ENCODE measurements at places on chromosomes 6 and 20.

DNA sequence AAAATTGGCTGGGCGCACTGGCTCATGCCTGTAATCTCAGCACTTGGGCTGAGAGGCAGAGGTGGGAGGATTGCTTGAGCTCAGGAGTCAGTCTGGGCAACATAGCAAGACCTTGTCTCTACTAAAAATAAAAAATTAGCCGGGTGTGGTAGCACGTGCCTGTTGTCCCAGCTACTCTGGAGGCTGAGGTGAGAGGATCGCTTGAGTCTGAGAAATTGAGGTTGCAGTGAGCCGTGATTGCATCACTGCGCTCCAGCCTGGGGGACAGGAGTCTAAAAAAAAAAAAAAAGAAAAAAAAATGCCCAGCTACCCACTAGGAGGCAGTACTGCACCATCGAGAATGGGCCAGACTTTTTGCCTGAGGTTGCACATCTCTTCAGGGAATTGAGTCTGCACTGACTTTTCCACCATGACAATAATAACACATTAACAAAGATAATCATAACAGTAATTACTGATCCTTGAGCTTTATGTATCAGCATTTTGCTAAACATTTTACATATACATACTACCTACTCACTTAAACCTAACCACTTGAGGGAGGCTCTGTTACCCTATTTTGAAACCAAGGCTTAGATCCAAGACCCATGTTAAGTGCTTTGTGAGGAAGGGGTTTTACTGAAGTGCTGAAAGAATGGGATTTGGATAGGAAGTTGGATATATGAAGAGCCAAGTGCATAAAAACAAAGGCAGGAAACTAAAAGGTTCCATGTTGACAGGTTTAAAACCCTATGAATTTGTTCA, 21.0 kb downstream of the SRSF3 start:
- peak; percentile 72 for DNase-seq

DNA sequence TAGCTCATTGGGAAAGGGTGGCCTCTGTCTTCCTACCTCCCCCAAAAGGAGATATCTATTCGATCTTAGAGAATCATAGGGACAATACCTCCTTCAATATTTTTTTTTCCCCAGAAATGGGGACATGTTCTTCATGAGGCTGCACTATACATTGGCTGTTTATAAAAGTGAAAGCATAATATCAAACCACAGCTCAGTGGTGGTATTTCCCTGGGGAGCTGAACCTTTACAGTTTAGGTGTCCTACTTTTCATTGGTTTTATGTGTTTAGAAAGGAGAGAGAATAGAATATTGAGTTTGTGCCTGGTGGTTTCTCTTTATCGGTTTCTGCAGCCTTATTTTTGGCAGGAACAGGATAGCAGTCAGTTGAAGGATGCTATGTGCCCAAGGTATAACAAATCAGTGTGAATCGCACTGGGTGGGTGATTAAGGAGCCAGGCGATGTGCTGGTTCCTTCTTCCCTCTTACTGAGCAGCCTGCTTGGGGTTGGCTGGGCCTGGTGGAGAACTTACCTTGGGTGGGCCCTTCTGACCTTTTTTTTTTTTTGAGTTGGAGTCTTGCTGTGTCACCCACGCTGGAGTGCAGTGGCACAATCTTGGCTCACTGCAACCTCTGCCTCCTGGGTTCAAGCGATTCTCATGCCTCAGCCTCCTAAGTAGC, 25.2 kb downstream of the UST start:
- DNase-seq: no peak

GRCh38 chr6:107246972-107247615, 131.8 kb upstream of the BEND3 start:
- DNase-seq: no peak

- DNase-seq: no peak
Observed at GRCh38 chr6:22833191-22833590, 263.8 kb downstream of the HDGFL1 start.

GRCh38 chr6:38413102-38413800, 226.5 kb downstream of the BTBD9 start:
- DNase-seq: no peak

DNA sequence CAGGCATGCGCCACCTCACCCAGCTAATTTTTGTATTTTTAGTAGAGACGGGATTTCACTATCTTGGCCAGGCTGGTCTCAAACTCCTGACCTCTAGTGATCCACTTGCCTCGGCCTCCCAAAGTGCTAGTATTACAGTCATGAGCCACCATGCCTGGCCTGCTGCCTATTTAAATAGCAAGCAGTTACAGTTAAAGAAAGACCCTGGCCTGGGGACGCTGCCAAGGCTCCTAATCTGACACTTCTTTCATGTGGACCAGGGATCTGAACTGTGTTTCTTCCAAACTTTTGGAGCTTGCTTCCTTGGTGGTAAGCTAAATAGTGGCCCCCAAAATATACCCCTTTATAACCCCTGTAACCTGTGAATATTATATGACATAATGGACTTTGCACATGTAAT, 15.3 kb downstream of the PPARD start:
- DNase-seq: no peak

DNA sequence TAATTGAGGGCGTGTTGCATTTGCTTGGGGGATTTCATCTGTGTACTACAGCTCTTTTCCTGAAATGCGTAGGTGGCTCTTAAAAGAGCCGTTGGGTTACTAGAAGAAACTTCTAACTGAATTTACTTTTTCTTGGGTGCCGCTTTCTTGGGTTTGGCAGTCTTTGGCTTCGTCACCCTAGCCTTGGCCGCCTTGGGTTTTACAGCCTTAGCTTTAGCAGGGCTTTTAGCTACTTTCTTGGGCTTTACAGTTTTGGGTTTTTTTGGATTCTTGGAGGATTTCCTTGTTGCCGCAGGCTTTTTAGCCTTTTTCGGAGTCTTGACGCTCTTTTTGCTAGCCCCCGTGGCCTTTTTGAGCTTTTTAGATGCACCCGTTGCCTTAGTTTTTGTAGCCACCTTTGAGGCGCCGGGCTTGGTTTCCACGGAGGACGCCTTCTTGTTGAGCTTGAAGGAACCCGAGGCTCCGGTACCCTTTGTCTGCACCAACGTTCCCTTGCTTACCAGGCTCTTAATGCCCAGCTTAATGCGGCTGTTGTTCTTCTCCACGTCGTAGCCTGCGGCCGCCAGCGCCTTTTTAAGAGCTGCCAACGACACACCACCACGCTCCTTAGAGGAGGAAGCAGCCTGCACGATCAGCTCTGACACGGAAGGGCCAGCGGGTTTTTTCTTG, 54.5 kb downstream of the TRIM38 start:
- no peak for DNase-seq

DNA sequence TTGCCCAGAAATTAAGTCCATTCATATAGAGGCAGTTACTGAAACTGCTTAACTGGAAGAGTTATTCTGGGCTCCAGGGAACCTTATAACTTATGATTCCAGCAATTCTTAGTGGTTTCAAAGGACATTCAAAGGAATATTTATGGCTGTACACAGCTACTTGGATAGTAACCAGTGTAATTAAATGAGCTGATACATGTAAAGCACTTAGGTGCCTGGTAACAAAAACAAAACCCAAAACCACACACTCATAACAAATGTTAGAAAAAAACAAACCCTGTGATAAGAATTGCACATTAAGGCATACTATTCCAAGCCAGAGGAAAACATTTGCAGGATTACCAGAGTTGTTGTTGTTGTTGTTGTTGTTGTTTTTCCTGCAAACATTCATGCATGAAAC, 51.5 kb downstream of the STK4 start:
- DNase-seq: no peak

DNA sequence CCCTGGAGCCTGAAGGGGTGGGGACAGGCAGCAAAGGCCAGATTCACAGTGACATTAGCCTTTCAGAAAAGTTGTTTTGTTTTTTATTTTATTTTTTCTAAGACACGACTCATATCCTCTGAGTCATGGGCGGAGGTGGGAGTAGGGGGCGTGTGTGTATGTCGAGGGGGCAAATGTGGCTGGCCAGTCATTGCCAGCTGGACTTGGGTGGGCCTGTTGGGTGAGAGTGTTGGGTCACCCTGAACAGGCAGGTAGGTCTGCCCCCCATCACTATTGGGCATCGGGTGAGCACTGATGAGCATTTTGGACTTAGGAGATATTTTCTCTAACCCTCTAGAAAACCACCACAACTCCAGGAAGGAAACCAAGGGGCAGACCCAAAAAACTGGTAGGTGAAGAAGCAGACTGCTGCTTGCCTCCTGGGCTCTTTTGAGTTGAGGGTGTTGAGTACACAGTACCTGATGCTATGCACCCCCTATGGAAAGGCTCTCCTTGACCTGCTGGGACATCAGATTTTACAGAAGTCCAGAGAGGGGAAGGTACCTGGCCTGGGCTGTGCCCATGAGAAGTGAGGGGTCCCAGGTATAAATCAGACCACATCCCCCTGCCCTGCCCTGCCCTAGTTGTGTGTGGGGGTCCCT, 5.6 kb downstream of the SMIM29 start:
- DNase-seq: no peak

- no peak for DNase-seq
Observed at GRCh38 chr6:18117136-18117535, 5.3 kb downstream of the NHLRC1 start.

GRCh38 chr6:118134736-118135135, 227.7 kb downstream of the SLC35F1 start:
- no peak for DNase-seq

- DNase-seq: no peak
Observed at GRCh38 chr20:47682028-47682783, 103.1 kb downstream of the SULF2 start.

DNA sequence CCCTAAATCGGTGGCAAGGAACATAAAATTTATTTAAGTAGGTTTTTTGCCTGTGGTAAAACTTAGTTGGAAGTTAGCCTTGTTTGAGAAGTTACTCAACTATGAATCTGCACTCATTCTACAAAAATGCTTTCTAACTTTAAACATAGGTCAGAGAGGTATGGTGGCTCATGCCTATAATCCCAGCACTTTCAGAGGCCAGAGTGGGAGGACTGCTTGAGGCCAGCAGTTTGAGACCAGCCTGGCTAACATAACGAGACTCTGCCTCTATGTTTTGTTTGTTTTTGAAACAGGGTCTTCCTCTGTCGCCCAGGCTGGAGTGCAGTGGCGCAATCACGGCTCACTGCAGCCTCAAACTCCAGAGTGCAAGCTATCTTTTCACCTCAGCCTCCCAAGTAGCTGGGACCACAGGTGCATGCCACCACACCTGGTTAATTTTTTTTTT, 16.2 kb downstream of the USP49 start:
- DNase-seq: no peak

GRCh38 chr6:133707456-133707855, 181.5 kb upstream of the TCF21 start:
- DNase-seq: peak; percentile 38

GRCh38 chr6:2725999-2726567, 24.6 kb downstream of the MYLK4 start:
- peak; percentile 62 for DNase-seq

DNA sequence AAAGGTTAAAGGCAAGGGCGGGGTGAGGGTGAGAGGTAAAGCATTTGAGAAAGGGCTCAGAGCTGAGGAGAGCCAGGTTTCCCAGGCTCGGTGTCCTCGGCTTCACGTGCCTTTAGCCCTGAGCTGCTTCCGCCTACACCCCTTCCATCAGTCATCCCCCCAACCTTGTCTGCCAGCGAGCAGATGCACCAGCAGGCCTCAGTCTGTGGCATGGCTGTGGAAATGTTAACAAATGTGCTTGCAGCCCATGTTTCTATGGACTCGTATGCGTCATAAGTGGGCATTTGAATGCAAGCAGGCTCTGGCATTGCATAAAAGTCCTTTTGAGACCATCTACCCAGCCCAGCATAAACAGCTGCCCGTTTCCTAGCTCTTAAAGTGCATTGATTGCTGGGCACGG, 88.8 kb downstream of the SYNJ2 start:
- no peak for DNase-seq

- no peak for DNase-seq
Observed at GRCh38 chr6:4817551-4817950, 41.3 kb downstream of the CDYL start.

GRCh38 chr20:2314759-2315439, 19.1 kb downstream of the TGM3 start:
- no peak for DNase-seq

- no peak for DNase-seq
Observed at GRCh38 chr20:4226330-4227084, 211.1 kb upstream of the RNF24 start.

GRCh38 chr20:19510611-19511010, 247.4 kb upstream of the RIN2 start:
- DNase-seq: no peak

- DNase-seq: peak; percentile 51
Observed at GRCh38 chr6:119333707-119334295, 15.8 kb downstream of the MAN1A1 start.

DNA sequence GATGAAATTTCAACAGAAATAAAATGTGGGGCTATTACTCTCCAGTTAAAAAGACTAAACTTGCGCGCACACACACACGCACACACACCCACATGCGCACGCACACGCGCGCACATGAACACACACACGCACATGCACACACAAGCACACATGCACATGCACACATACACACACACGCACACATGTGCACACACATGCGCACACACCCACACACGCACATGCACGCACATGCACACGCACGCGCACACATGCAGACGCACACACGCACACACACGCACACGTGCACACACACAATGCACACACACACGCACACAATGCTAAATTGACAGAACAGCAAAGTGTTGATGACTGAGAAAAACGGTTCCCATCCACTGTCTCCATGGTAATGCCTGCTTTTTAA, 754.1 kb downstream of the CBLN4 start:
- DNase-seq: no peak

GRCh38 chr6:27375613-27376079, 12.9 kb upstream of the ZNF391 start:
- DNase-seq: no peak

DNA sequence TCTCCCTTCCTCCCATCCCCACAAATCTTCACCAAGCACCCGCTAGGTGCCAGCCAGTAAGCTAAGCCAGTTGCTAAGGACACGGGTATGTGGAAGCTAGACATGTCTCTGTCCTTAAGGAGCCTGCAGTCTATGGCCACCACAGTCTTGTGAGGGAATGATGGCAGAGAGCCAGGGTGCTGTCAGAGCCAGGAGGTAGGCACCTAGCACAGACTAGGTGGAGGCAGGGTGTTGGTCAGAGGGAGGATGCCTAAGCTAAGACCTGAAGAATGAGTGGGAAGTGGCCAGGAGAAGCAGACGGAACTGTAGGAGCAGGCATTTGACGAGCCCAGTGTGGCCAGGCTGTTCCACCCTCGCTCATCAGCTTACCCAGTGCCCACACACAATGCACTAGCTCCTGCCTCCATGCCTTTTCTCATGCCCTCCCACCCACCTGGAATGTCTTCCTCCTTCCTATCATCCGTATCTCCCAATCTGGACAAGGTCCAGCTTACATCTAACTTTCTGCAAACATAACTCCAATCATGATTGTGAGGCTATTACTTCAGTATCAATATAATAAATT, 125.6 kb downstream of the FOXC1 start:
- no peak for DNase-seq

- no peak for DNase-seq
Observed at GRCh38 chr6:129481706-129482105, 228.3 kb downstream of the ARHGAP18 start.

DNA sequence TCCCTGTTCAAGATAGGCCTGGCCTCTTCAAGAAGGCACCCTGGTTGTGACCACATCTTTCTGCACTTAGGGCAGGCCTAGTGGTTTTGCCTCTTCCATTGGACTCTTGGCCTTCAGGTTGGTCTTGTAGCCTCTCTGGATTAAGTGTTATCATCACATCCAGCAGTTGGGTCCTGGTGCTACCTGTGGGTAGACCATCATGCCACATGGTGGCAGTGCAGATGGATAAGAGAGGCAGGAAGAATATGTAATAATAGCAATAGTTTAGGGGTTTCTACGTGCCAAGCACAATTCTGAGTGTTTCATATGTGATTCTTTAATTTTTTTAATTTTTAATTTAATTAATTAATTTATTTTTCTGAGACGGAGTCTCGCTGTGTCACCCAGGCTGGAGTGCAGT, 28.5 kb upstream of the SNRPB2 start:
- DNase-seq: peak; percentile 44
